ENCODE measurements at places on chromosomes 13 and 19. TPM values are rescaled to one million over a fixed set of nuclear protein-coding genes. Genes with fewer than 3 reads are reported as not detected.

Gene ZNF177
- 2.8 TPM for total RNA-seq

Gene ZNF841
- total RNA-seq, result 54.5 TPM

Gene DDX39A
- total RNA-seq, result 178 TPM

Gene ZNF93
- total RNA-seq, result 13.3 TPM

Gene NEK3
- total RNA-seq, result 11.5 TPM

Gene SCGB2B2
- 2.8 TPM for total RNA-seq
